Breast epithelium (tissue), 4 donors: ENCODE measurements at places on chromosomes 1 and 21. TPM values are rescaled to one million over a fixed set of nuclear protein-coding genes. Genes with fewer than 3 reads are reported as not detected.
A peak's percentile ranks its signal among the peaks of the same experiment; 100 is the strongest.

RAB25 gene
- 40.3 TPM for total RNA-seq

GSTM4 gene
- total RNA-seq: 31.5 TPM

KIRREL1 gene
- total RNA-seq: 34.1 TPM

GRCh38 chr1:110165761-110166231, 15.5 kb downstream of the SLC6A17 start:
- no peak for DNase-seq
- H3K4me1 ChIP-seq: no peaks in the 10 kb centered on the region
- H3K27ac ChIP-seq: no peak overlapping the region
- H3K27me3 ChIP-seq: no peaks in the 10 kb centered on the region
- H3K4me3 ChIP-seq: no peak overlapping the region

- H3K36me3 ChIP-seq: no peaks in the 10 kb centered on the region
- no peak overlapping the region for H3K4me3 ChIP-seq
- no peak for DNase-seq
Measured at GRCh38 chr1:241213139-241213538, 143.9 kb downstream of the RGS7 start.

DNA sequence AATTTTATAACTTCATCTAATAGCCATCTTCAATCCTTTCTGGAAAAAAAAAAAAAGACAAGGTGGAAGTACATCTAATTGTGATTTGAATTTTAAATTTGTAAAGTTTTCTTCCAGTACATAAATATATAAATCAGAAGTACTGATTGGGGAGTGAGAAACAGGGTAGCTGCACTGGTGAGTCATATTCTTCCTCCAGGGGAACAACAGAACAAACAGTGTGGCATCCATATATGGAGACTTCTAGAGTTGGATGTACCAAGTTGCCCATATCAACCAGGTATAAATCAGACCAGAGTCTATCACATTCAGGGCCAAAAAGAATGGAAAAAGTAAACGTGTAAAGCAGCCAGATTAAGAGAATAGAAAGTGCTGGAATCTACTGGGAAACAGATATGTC, 66.0 kb upstream of the NRIP1 start:
- no peak overlapping the region for H3K4me3 ChIP-seq
- no peaks in the 10 kb centered on the region for H3K36me3 ChIP-seq
- H3K27ac ChIP-seq: no peak overlapping the region
- H3K4me1 ChIP-seq: no peaks in the 10 kb centered on the region
- H3K27me3 ChIP-seq: no peaks in the 10 kb centered on the region

DNA sequence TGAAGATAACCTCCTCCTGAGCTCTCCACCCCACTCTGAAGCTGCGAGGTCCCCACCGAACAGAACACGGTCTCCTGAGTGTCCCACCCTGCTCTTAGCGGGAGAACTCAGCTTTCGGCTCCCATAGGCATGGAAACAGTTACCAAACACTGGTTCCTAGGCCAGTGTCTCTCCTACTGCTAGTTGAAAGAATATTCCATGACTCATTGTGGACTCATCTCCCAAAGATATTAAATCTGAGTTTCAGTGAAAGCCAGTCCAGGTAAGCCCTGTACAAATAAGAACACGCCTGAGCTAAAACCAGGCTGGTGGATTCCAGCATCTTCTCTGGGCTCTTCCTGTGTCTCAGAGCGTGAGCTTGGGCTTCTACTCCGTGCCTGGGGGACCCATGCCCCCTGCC, 107.5 kb upstream of the CLDN14 start:
- H3K27ac ChIP-seq: no peak overlapping the region
- H3K4me3 ChIP-seq: no peak overlapping the region
- H3K27me3 ChIP-seq: peaks cover 3% of the 10 kb centered on the region
- no peaks in the 10 kb centered on the region for H3K36me3 ChIP-seq
- DNase-seq: no peak
- no peaks in the 10 kb centered on the region for H3K4me1 ChIP-seq

DNA sequence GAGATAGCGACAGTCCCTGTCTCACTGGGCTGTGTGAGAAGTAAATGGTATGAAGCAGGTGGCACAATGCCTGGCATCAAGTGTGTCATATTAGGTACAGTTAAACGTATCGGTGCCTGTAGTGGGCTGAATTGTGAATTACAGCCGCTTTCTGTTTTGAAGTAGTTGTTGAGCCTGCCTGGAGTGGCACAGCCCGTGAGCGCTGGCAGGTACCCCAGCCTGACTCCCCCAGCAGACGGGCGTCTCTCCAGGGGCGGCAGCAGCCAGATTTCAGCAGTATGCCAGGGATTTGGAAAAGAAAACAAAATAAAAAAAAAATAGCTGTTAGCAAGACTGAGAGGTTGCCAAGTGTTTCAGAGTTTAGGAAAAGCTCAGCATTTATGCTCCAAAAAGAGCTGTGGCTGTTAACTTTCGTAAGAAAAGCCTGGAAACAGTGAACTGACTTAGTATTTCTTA, 26.6 kb upstream of the GPR153 start:
- H3K27ac ChIP-seq: peak overlapping the region; percentile 33
- H3K27me3 ChIP-seq: no peaks in the 10 kb centered on the region
- no peaks in the 10 kb centered on the region for H3K4me1 ChIP-seq

- no peak overlapping the region for H3K4me3 ChIP-seq
- no peak for DNase-seq
- no peak overlapping the region for H3K27ac ChIP-seq
Measured at GRCh38 chr1:24003331-24003972, 23.3 kb upstream of the SRSF10 start.

DNA sequence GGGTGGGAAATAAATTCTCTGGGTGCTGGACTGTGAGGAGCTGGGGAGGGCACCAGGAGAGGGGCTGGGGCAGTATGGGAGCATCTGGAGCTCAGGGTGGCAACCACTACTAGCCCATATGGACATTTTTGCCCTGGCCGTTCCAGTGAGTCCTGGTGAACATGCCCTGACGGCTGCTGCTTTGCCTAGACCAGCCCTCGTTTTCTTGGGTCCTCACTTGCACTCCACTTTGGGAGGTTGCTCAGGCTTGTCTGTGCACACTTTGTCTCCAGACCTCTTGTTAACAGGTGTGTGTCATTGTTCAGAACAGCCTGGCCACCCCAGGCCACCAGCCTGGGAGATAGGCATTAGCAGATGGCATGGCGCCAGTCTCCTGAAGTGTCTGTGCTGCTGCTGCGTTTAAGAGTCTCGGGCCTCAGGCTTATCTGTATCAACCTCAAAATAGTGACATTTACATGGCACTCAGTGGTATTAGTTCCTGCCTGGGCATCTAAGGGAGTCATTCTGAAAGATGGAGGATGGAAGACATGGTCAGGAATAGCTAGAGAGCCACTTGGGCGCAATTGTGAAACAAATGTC, 190.5 kb downstream of the PTPRU start:
- no peaks in the 10 kb centered on the region for H3K27me3 ChIP-seq
- no peak overlapping the region for H3K4me3 ChIP-seq
- no peak overlapping the region for H3K27ac ChIP-seq
- no peaks in the 10 kb centered on the region for H3K36me3 ChIP-seq
- no peak for DNase-seq
